ENCODE measurements at places on chromosomes 12 and 14.
A peak's percentile ranks its signal among the peaks of the same experiment; 100 is the strongest.

- no peak for DNase-seq
Observed at GRCh38 chr14:74519316-74520074, 25.9 kb downstream of the ISCA2 start.

- DNase-seq = no peak
Observed at GRCh38 chr12:121751034-121751433, 38.5 kb downstream of the TMEM120B start.

DNA sequence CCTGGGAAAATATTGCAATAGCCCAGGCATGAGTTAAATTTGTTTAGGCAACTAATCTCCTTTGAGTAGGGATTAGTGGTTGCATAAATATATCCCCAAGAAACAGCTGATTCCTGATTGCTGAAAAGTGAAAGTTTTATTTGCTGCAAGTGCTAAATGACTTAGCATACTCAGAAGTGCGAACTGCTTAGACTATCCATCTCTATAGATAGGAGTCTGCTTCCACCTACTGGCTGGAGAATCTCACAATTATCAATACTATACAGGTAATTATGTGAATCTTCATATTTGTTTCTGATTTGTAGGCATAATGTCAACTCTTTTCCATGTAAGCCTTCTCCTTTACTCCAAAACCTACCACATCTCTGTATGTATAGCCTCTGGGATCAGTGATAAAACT lies 12.0 kb upstream of the SLCO1B3 start:
- DNase-seq = peak; percentile 2

- DNase-seq = no peak
Observed at GRCh38 chr12:132138941-132139871, 4.9 kb downstream of the DDX51 start.

- no peak for DNase-seq
Observed at GRCh38 chr12:89389755-89390661, 37.7 kb upstream of the DUSP6 start.

Measured in right lung (tissue), 10 donors.